ENCODE measurements at places on chromosomes 12 and 14.

GRCh38 chr12:114784526-114784925 lies 100.6 kb upstream of the TBX3 start:
- no peak for DNase-seq

GRCh38 chr12:114638790-114639435 lies 45.1 kb downstream of the TBX3 start:
- no peak for DNase-seq

DNA sequence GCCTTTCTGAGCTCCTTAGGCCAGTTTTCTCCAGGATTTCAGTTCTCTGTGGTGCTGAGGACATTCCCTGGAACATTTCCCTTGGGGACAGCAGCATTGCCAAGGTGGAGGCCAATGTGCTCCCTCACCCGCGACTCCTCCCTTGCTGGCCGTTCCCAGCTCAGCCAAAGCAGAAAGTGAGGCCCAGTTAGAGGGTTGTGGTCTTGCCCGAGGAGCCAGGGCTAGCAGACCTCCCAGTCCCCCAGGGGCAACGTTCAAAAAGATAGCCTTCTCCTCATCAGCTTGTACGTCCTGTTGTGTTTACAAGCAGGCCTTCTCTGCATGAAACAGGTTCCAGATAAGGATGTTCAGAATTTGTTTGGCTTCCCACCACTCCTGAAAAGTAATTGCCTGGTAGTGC lies 78.4 kb downstream of the SSPN start:
- DNase-seq, result no peak

DNA sequence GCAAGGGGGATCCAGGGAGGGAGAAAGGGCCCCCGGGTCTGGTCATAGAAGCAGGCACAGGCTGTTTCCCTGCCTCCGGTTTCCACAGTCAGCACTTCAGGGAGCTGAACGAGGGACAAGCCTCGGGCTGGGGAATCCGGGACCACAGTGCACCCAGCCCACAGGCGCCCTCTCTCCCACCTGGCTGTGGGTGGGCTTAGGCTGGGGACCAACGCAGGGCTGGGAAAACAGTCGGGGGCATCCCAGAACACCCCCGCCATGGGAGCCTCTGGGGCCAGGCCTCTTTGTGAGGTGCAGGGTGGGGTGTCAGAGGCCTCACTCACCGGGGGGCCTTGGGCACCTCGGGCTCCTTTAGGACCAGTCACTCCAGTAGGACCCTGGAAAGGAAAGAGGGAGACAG lies 16.3 kb downstream of the TMEM106C start:
- DNase-seq, result no peak

DNA sequence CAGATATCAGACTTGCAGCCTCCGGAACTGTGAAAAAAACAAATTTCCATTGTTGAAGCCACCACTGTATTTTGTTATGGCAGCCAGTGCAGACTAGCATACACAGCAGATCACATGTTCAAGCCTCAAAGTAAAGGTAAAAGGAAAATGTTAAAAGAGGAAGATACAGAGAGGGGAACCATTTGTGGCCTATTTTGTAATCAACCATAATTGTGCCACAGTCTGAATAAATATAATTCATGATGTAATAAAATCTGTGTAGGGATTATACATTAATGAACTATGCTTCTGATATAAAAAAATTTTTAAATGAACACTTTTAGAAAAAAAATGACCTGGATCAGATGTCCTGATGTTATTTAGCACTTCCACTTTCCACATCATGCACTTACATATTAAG lies 79.6 kb downstream of the SLC16A7 start:
- no peak for DNase-seq

- DNase-seq, result no peak
Measured at GRCh38 chr12:4438834-4439596, 6.6 kb downstream of the FGF6 start.

- DNase-seq, result no peak
Measured at GRCh38 chr14:104439625-104440024, 139.9 kb upstream of the C14orf180 start.

DNA sequence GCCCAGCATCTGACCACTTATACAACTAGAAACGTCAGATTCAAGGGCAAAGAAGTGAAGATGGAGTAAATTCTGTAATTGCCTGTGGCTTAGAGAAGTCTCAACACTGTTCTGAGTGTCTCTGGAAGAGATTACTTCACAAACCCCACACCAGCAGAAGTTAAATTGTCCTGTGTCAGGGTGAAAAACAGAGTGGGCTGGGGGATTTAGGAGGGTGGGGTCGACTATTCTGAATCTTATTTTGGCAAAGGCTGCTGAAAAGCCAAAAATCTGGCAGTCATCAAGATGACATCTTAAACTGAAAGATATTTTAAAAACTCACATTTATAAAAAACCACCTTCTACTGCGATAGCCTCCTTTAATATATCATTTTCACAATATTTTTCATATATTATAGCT lies 180.8 kb downstream of the KLHL28 start:
- DNase-seq, result no peak

- peak; percentile 9 for DNase-seq
Measured at GRCh38 chr14:52043690-52044089, 25.2 kb downstream of the NID2 start.

GRCh38 chr14:104131968-104132732 lies 6.2 kb upstream of the KIF26A start:
- DNase-seq, result no peak

DNA sequence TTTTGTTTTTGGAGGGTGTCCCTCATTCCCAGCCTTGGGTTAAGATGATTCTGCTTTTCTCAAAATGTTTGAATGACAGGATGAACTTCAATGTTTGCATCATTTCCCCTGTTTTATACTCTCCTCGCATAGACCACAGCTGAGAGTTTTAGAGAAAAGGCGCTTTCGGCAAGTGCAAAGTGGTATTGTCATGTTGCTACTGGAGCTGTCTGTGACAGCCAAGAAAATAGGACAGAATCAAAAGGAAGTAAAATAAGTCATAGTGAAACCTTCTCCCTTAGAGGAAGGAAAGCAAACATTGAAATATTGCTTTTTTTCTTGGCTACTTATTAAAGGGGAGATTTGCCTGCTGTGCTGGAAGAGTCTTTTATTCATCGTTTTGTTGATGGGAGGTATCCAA lies 33.5 kb upstream of the ARHGAP5 start:
- DNase-seq, result no peak

DNA sequence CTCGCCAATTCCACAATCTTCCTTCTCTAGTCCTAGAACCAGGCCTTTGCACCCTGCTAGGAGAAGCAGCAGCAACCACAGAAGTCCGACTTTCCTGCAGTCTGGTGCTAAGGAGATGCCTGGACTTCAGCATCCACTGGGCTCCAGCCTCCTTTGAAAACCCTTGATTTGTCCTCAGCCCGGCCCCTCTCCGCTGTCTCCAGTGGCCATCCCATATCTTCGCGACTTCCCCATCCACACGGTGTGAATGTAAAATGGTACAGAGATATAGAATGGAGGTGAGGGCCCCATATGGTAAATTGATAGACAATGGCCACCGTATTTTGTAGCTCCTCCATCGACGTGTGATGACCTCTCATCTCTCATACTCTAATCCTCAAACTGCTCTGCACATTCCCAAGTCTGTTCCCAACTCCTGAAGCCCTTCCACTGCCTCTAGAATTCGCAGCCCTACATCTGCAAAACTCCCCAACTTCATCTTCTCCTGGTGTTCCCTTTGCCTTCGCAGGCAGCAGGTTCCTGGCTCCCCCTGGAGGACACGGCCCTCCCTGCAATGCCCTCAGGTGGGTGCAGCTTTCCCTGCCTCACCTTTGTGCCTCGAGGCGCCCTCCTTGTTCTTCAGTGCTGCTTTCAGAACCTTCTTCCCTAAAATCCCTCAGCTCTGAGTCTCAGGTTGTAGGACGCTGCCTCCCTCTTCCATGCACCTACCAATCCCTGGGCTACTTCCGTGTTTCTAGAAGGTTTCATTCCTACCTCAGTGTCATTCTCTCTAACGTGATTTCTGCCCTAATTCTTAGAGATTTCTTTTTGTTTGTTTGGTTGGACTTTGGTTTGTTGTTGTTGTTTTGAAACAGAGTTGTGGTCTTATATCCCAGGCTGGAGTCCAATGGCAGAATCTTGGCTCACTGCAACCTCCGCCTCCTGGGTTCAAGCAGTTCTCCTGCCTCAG lies 36.7 kb downstream of the TMBIM6 start:
- peak; percentile 45 for DNase-seq

- peak; percentile 25 for DNase-seq
Measured at GRCh38 chr12:1634590-1635191, 5.7 kb downstream of the WNT5B start.

DNA sequence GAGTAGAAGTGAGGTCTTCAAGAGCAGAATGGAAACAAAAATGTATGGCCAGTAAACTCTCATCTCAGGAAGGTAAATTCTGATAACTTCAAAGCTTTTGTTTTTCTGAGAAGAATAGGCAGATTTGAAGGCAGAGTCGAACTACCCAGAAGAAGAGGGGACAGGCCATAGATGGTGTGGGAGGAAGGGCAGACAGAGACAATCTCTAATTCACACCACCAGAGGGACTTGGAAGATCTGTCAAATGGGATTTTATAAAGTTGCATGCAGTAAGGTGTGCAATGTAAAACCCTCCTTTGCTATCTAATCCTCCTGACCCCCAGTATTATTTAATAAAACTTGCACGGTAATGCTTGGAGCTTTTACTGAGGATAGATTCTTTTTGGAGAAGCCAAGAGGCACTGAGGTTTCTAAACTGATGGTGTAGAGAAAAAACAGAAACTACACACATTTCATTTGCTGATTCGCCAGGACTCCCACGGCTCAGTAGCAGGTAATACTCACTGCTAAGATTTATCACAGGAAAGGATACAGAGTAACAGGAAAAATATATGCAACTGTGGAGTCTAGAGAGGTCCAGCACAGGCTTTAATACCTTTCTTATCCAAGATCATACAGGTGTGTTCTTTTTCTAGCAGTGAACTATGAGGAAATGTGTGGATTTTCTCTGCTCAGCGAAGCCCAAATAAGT lies 18.3 kb downstream of the SLC38A2 start:
- DNase-seq, result no peak

DNA sequence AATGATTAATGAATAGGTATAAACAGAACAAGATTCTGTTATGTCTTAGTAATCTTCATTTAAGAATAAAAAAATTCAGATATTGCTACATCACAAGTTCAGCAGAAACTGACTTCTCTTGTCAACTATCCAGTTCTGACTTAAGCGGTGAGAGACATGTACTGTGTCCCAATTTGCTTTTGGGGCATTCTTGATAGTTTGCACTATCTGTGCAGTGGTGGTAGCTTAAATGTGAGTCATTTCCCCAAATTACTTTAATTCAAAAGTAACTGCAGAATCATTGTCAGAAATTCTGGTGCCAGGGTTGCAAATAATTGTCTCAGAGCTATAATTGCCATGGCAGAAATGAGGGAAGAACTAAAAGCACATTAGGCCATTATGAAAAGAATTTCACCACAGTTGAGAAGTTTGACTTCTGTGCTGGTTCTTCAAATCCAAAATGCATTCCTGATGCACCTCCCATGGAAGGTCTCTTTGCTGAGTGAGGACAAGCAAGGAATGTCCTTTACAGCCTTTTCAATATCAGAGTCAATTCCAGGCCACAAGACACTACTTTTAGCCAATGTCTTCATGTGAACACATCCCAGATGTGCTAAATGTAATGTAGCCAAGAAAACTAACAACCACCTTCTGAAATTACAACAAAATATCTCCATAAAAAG lies 304.7 kb downstream of the SSPN start:
- no peak for DNase-seq

- DNase-seq, result no peak
Measured at GRCh38 chr14:19729763-19730162, 13.6 kb upstream of the OR4Q3 start.

DNA sequence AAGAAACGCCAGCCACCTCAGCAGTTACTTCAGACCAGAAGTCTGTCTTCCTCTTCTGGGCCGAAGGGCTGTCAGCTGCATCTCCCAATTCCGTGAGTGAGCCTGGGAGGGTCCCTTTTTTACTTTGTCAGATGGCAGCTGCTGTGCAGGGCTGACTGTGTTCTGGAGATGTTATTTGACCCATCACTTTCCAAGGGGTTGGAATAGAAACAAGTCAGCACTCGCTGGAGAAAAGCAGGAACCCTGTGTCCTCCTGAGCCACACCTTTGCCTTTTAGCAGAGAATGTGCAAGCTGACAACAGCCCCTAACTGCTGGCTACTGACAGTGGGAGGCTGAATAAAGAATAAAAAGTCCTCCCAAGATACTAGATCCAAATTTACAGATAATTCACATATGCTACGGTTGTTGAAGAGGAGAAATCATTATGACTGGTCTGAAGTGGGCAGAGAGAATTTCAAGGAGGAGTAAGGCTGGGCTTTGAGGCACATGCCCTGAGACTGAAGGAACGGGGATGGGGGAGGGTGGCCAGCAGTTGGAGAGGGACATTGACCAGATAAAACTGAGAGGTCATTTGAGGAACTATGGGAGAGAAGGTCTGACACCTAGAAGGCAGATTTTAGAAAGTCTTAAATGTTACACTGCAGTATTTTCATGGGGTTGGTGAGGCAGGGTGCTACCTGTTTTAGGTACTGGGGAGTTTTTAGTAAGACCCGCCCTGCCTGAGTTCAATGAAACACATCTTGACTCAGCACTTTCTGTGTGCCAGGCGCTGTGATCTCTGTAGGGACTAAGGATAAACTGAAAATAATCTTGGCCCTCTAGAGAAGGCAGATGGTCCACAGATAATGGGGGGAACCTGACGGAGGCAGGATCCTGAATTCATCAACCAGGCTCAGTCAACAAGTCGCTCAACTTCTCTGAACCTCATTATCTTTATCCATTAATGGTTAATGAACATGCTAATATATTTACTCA lies 27.4 kb downstream of the FAM234B start:
- no peak for DNase-seq

DNA sequence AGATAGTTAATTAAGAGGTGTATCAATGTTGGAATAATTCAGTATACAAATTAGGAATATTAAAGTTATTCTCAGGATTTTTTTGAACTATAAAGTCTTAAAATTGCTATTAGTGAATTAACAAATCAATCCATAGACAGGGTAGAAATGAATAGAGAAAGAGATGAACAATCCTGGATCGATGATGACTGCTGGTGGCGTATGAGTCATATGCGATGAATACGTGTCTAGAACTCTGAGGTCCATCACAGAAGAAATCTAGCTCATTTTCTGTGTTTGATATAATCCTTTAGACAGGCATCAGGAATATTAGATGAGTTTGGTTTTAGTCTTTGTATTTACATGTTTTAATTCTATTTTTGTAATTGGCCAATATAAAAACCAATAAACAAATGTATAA lies 85.4 kb upstream of the RTL1 start:
- DNase-seq, result no peak
